NCI-H526 (cell line): ENCODE measurements at places on chromosomes 2 and 18.

GRCh38 chr2:196915507-196916189, 10.9 kb downstream of the PGAP1 start:
- DNase-seq: no peak

DNA sequence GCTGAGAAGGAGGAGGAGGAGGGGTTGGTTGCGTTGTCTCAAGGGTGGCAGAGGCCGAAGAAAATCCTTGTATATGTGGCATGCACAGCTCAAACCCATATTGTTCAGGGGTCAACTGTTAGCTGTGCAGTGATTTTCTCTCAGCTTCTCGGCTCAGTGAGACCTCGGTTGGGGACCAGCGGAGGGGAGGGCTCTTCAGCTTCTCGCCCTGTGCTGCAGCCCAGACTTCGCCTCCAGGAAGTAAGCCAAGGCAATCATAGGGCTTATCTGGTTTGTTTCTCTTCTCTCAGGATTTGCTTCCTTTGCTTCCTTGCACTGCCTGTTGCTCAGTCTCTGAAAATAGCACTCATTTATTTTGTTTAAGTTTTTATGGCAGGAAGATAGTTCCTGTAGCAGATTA, 85.5 kb downstream of the SOWAHC start:
- DNase-seq: no peak

GRCh38 chr18:58391932-58392323, 237.0 kb downstream of the ALPK2 start:
- no peak for DNase-seq

DNA sequence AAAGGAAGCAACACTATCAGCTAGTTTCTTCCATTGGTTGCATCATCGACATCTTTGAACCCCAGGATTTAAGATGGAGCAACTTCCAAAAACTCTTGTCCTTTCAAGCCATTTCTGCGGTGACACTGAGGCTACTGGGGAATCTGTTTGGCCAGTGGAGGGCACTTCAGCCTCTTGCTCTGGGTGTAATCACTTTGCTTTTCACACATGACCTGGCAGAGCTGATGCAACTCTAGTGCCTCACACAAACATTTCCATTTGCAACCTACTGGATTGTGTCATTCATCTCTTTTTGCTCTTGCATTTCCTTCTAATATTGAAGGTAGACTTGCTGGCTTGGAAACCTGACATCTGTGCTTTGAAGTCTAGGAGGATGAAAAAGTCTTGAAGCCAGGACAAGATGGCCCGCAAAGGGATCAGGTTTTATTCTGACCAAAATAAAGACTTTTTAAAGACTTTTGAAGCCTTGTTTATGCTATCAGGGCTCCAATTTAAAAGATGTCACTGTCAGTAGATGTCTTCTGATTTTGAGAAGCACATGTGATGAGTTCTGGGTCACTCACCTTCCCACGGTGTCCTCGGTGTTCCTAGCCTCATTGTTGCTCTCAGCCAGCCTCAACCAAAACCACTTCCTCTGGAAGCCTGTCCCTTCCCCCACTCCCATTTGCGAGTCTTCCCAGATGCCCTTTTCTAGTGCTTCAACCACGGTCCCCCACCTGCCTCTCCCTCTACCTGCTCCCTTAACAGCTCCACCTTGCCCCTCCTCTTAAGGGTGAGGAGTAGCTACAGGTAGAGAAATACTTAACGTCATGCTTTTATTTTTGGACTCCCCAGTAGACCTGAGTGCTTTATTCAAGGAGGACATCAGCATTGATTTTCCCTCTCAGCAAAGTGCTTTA, 69.7 kb upstream of the KCNE4 start:
- peak; percentile 76 for DNase-seq

- no peak for DNase-seq
Measured at GRCh38 chr2:49753344-49753985, 599.1 kb upstream of the FSHR start.

GRCh38 chr2:171814174-171814573, 79.9 kb downstream of the SLC25A12 start:
- DNase-seq: no peak

- no peak for DNase-seq
Measured at GRCh38 chr2:197164141-197164754, 146.3 kb downstream of the ANKRD44 start.

DNA sequence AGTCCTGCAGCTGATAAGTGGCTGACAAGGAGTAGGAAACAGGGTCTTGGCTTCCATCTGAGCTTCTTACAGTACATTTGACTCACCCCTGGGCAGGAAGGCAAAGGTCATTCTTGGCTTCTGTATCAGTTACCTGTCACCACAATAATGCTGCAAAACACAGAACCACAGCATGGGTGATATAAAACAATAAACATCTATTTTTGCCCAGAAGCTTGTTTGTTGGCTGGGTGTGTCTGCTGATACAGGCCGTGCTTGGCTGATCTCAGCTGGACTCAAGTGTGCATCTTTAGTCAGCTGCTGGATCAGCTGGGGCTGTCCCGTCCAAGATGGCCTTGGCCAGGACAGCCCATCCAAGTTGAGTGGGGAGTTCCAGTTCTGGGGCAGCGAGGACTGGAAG, 34.7 kb downstream of the ONECUT2 start:
- DNase-seq: no peak

GRCh38 chr2:222239945-222240675, 58.7 kb downstream of the PAX3 start:
- DNase-seq: no peak

DNA sequence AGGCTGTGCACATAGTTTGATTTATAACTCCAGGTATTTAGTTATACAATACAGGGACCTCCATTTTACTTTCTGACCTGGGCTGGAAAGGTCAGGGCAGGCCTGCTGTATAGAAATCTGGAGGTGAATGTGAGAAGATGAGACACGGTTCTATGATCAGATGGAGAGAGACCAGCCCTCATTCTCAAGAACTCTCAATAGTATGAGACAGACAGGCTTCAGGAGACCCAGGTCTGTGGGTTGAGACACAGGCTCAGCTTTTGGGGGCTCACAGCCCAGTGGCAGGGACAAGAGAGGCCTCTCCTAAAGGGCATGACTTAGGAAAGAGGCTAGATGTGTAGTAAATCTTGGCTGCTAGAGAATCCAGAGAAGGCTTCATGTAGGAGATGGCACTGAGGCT, 719 bp upstream of the ATP6V1B1 start:
- no peak for DNase-seq

- DNase-seq: peak; percentile 74
Measured at GRCh38 chr2:130727286-130727924, 1.5 kb upstream of the GPR148 start.

DNA sequence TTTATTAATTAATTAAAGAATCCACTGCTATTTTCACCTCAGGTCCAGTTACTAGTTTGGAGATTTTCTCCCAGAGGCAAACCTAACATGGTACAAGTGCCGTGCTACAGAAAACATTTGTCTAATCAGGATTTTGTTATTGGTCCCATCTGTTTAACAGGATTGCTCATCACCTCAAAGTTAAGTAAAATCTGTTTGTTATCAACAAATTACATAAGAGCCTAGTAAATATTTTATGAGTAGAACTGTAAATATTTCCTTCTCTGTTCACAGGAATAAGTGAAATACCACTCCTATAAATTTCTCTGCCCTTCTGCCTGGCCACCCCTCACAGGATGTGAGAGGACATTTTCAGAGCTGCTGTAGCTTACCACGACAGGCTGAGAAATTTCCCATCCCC, 200.2 kb downstream of the RAD51AP2 start:
- no peak for DNase-seq

GRCh38 chr18:77106331-77106730, 26.3 kb downstream of the MBP start:
- DNase-seq: no peak

DNA sequence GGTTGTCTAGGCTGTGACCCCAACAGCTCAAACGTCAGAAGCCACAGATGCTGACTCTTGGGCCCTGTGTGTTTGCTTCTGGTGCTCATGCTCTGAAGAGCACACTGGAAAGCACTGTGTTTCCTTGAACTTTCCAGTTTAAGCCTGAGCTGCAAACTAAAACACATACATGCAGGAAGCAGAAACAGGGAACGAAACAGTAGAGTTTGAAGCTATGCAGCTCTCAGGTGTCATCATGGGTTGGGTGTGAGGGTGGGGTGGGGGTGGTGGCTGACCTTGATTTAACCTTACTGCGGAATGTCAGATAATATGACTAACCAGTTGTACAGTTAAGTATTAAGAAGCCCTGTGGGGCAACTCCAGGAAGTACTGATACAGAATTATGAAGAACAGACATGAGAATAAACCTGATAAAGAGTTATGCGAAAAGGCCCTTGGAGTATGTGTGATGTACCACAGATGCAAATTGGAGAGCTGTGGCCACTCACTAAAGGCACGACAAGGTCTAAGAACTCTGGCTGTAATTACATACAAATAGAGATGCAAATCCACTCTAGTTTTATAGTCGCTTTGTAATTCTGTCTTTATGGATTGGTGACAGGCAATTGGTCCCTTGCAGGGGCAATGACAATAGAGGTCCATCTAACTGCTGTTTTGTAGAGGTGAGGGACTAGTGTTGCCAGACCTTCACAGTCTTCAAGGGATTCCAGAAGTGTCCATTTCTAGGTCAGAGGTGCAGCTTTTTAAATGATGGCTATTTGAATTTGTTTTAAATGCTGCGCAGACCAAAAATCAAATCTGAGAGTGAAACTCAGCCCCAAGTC, 273.1 kb downstream of the NAPG start:
- peak; percentile 15 for DNase-seq

DNA sequence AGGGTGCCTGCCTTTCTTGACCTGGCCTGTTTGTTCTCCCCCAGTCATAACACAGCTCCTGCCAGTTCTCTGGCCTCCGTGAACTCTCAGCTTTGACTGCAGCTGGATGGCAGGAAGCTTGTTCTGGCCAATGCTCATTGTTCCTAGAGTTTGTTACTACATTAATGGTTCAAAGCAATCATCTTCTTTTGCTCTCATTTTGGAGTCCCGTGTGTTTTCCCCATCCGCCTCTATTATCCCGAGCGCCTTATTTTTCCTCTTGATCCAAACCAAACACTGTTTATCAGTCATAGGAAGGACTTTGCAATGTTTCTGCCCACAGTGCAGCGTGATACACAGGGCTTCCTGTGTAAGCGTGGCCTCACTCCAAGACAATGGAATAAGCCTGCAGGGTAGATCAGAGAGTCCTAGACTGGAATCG, 184.3 kb upstream of the APCDD1 start:
- no peak for DNase-seq

DNA sequence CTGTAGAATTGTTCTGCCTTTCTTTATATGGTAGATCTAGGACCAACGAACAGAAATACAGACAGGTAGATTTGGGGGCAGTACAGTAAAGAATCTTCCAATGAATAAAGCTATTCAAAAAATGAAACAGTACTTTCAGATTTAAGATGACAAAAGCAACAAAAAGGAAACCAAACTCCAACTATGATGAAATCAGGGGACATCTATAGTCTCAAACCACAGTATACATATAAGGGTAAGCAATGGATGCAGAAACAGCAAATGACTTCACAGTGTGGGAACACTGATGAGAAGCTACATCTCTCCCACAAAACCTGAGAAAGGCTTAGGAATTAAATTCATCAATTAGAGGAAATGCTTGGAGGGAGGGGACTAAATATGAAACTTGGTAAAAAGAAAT, 202.5 kb downstream of the CTNNA2 start:
- DNase-seq: no peak

DNA sequence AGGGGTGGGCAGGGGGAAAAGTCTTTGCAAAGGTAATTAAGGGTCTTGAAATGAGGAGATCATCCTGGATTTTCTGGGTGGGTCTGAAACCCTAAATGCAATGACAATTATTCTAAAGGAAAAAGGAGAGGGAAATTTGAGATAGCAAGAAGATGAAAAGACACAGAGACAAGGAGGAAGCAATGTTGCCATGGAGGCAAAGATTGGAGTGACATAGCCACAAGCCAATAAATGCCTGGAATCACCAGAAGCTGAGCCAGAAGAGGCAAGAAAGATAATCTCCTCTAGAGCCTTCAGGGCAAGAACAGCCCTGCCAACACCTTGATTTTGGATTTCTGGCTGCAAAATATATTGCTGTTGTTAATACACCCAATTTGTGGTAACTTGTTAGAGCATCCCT, 1246.3 kb upstream of the PIK3C3 start:
- no peak for DNase-seq

DNA sequence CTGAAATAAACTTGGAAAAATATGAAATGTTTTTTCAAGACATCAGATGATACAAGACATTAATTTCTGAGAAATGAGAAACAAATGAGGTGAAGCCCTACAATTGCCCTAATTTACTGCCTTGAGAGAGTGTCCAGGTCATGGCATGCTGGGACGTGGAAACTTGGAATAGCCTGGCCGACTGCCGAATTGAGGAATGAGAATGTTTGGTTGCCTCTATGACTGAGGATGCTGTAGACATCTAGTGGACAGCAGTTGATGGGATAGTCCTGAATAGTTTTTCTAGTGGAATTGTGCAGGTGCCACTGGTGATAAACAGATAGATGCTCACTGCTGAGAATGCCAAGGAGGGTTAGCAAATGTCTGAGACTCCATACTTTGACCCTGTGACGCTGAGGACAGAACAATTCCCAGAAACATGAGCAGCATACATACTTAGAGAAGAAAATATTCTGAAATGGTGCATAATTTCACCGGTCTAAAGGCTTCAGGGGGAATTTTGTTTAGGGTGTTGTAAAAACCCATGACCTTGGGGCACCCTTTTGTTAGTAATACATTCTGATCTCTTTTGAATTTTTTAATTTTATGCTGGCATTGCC, 56.5 kb upstream of the CWC22 start:
- no peak for DNase-seq

- DNase-seq: no peak
Measured at GRCh38 chr2:187842315-187842714, 288.1 kb upstream of the TFPI start.

- DNase-seq: no peak
Measured at GRCh38 chr2:189164746-189165145, 14.8 kb downstream of the COL5A2 start.

DNA sequence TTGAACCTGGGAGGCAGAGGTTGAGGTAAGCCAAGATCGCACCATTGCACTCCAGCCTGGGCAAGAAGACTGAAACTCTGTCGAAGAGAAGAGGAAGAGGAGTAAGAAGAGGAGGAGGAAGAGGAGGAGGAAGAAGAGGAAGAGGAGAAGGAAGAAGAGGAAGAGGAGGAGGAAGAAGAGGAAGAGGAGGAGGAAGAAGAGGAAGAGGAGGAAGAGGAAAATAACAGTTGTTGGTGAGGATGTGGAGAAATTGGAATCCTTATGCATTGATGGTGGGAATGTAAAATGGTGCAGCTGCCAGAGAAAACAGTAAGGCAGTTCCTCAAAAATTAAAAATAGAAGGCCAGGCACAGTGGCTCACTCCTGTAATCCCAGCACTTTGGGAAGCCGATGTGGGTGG, 8.5 kb upstream of the NCL start:
- DNase-seq: no peak

- DNase-seq: no peak
Measured at GRCh38 chr18:9700261-9700796, 7.8 kb upstream of the RAB31 start.

GRCh38 chr2:68653538-68653982, 10.2 kb downstream of the PROKR1 start:
- no peak for DNase-seq

- no peak for DNase-seq
Measured at GRCh38 chr18:63098018-63098981, 221.3 kb downstream of the BCL2 start.

GRCh38 chr18:35059280-35059927, 18.2 kb downstream of the MAPRE2 start:
- DNase-seq: no peak

GRCh38 chr18:77096936-77097886, 35.4 kb downstream of the MBP start:
- no peak for DNase-seq

- no peak for DNase-seq
Measured at GRCh38 chr2:146602383-146602782, 1242.4 kb upstream of the ACVR2A start.
